ENCODE measurements at places on chromosomes 12 and 14.

DNA sequence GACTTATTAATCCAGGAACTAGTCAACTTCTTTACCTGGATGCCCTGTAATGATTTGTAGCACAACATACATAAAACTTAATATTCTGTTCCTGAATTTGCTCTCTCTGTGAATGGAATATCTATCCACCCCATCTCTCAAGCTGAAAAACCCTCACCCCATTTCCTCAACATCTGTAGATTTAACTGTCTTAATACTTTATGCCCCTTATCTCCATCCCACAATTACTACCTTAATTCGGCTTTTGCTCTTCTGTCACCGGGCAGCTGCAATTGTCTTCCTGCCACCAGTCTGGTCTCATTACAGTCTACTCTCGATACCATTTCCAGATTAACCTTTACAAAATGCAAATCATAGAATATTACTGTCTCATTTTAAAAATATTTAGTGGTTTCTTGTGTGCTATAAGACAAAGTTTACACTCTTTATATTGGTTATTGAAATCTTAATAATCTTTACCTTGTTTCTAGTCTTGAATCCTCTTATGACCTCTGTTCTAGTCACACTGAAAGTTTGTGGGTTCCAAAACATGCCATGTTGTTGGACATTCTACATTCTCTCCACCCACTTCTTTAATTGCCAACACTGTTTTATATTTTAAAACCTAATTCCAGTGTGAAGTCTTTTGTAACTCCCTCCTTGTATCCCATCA lies 347.3 kb downstream of the RAD51B start:
- DNase-seq, result no peak

DNA sequence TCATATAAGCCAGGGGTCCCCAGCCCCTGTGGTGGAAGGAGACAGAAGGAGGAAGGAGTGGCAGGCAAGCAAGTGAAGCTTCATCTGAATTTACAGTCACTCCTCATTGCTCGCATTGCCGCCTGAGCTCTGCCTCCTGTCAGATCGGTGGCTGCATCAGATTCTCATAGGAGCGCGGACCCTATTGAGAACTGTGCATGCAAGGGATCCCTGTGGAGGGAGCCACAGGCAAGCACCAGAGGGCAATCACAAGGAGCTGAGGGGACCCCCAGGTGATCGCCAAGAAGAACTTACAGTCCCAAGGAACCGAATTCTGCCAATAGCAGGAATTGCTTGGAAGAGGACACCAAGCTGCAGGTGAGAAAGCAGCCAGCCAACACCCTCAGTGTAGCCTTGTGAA lies 33.2 kb upstream of the VRK1 start:
- DNase-seq, result no peak

DNA sequence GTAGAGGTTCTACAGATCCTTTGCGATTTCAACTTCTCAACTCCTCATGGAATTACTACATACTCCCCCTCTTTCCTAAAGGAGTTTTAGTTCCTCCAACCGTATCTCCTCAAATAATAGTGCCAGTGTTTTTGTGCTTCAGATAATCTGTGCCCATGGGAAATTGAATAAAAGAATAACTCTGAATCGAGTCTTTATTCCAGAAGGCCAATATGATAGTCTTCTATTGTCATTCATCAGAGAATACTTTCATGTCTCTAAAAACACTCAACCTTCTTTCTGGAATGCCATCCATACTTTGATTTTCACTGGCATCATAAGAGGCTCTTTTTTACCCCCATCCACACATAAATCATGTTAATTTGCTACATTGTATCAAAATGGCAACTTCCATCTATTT lies 911.3 kb upstream of the USP15 start:
- no peak for DNase-seq

DNA sequence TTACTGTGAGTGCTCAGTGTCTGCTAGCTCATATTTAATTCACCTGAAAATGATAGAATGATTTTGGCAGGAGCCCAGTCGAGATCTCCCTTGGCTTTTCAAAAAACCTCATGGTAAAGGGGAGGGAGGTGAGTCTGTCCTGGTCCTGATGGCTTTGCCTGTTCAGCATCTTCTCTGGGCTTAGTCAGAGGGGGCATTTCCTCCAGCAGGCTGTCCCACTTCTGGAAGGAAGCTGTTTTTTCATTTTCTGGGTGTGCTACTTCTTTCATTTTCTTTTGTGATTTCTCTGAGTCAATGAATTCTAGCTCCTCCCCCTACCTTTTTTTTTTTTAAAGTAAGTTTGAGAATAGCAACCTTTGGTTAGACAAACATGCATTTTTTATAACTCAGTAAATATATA lies 58.8 kb downstream of the TMX1 start:
- DNase-seq, result no peak

GRCh38 chr12:131491916-131492490 lies 218.9 kb upstream of the SFSWAP start:
- DNase-seq, result no peak

DNA sequence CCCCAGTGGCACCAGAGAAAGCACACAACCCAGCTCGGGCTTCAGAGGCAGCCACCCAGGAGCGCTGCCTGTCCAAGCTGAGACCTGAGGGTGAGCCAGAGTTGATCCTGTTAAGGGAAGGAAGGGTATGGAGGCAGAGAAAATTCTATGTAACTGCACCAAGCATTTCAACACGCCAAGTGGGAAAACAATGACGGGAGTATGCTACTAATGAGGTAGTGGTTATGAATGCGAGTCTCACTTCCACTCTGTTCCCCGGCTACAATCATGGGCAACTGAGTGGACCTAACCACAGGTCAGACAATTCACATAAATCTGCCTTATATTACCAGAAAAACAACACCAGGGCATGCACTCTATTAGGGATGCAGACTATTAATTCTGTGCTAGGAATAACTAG lies 9.9 kb downstream of the ATG14 start:
- DNase-seq, result no peak

GRCh38 chr14:102737402-102738372 lies 39.6 kb upstream of the TRAF3 start:
- DNase-seq, result no peak

GRCh38 chr14:95504135-95505029 lies 12.1 kb downstream of the SYNE3 start:
- DNase-seq, result no peak

DNA sequence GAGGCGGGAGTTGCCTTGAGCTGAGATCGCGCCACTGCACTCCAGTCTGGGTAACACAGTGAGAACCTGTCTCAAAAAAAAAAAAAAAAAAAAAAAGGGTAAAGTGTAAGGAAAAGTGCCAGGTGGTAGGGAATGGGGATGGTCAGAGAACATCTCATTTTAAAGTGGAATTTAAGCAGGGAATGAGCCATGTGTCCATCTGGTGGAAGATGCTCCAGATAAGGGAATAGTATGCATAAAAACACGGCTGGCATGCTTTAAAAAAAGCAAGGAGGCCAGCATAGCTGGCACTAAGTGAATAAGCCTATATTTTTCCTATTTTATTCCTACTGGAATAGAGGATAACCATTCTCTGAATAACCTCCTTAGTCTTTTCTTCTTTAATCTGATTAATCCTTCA lies 33.7 kb downstream of the FAM186A start:
- no peak for DNase-seq

GRCh38 chr12:53750812-53751335 lies 905 bp downstream of the CISTR start:
- no peak for DNase-seq

- DNase-seq, result no peak
Measured at GRCh38 chr14:49367696-49368095, 218.5 kb downstream of the RPS29 start.

- peak; percentile 77 for DNase-seq
Measured at GRCh38 chr12:26872625-26873024, 39.6 kb upstream of the ITPR2 start.

DNA sequence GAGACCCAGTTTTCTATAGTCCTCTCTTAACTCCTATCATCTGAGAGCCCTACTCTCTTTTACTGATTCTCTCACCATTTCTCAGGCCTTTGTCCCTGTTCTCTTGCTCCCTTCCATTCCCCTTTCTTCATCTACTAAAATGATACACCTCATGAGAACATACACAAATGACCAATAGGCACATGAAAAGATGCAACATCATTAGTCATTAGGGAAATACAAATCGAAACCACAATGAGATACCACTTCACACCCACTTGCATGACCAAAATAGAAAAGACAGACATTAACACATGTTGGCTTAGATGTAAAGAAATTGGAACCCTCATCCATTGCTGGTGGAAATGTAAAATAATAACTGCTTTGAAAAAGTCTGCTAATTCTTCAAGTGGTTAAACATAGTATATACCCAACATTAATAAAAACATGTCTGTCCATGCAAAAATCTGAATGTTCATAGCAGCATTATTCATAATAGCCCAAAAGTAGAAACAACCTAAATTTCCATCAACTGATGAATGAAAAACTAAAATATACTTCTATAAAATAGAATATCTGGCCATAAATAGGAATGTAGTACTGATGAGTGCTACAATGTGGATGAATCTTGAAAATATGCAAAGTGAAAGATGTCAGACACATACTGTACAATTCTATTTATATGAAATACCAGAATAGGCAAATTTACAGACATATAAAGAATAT lies 66.0 kb downstream of the DENND5B start:
- peak; percentile 9 for DNase-seq

- no peak for DNase-seq
Measured at GRCh38 chr12:102847131-102847530, 69.9 kb downstream of the PAH start.

DNA sequence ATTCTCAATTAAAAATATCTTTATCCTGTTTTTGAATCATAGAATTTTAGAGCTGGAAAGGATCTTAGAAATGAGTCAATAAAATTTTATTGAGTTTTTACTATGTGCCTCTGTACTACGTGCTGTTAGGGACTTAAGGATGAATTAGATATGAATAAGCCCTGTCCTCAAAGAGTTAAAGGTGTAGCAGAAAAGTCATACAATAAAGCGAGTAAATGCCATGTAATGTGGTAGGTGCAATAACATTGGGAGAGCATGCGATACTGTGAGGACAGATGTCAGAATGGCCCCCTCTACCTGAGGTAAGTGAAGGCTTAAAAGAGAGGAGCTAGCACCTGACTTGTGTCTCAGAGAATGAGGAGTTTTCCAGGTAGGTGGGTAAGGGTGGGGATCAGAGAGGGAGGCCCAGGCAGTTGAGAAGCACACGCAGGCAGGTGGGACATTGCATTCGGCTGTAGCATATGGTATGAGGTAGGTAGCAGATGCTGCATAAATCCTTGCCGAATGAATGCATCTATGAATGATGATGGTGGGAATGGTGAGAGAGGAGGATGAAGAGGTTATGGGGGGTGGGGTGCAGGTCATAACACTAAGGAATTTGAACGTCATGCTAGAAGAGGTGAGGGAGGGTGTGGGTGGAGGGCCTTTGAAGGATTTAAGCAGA lies 35.4 kb upstream of the ATP23 start:
- no peak for DNase-seq
